ENCODE measurements at places on chromosomes 6 and 20. TPM values are rescaled to one million over a fixed set of nuclear protein-coding genes. Genes with fewer than 3 reads are reported as not detected.

- no peak for DNase-seq
- H3K27ac ChIP-seq = no peak overlapping the region
- no peaks in the 10 kb centered on the region for H3K36me3 ChIP-seq
- peaks cover 42% of the 10 kb centered on the region for H3K27me3 ChIP-seq
Observed at GRCh38 chr6:162262466-162263196, 464.9 kb downstream of the PRKN start.

DNA sequence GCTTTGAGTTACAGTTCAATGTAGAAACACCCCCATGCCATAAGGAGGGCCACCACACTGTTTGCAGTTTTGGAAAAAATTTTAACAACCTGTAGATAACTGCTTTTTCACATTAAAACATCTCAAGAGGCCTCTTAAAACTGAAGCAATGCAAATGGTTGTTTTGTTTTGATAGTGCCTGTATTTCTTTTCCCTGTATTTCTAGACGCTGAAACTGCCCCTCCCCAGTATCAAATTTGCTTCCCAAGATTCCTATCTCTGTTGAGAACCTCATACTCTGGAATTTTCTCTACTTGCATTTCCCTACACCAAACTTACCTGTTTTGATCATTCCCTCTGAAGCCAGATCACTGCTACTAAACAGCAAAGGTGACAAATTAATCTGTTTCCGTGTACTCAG, 98.5 kb downstream of the PHACTR1 start:
- H3K4me1 ChIP-seq = no peaks in the 10 kb centered on the region
- DNase-seq = no peak
- H3K36me3 ChIP-seq = no peaks in the 10 kb centered on the region
- no peak overlapping the region for H3K27ac ChIP-seq

- no peak overlapping the region for H3K27ac ChIP-seq
- no peak for DNase-seq
- H3K36me3 ChIP-seq = no peaks in the 10 kb centered on the region
- peaks cover 10% of the 10 kb centered on the region for H3K4me1 ChIP-seq
- no peak overlapping the region for H3K4me3 ChIP-seq
Observed at GRCh38 chr20:3836132-3836531, 10.5 kb upstream of the MAVS start.

DNA sequence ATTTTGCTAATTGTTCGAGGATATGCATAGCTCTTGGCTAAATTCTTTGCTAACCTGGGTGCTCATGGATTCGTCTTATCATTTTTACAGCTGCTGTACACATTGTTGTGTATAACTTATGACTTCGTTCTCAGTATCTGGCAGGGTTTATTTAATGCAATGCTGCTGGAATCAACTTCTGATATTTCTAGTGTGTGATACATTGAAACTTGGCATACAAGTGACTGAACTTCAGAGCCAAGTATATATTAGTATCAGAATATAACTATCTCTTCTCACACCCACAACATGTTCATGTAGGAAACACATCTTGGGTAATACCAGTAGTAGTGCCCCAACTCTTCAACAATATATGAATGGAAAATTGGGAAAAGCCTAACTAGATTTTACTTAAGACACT, 764.2 kb downstream of the TENT5A start:
- no peaks in the 10 kb centered on the region for H3K27me3 ChIP-seq
- no peaks in the 10 kb centered on the region for H3K36me3 ChIP-seq
- H3K4me1 ChIP-seq = no peaks in the 10 kb centered on the region
- no peak overlapping the region for H3K27ac ChIP-seq

Gene SLC13A3
- total RNA-seq = 6.0 TPM

All from PC-9 (cell line).